ENCODE measurements at places on chromosomes 4 and X.

DNA sequence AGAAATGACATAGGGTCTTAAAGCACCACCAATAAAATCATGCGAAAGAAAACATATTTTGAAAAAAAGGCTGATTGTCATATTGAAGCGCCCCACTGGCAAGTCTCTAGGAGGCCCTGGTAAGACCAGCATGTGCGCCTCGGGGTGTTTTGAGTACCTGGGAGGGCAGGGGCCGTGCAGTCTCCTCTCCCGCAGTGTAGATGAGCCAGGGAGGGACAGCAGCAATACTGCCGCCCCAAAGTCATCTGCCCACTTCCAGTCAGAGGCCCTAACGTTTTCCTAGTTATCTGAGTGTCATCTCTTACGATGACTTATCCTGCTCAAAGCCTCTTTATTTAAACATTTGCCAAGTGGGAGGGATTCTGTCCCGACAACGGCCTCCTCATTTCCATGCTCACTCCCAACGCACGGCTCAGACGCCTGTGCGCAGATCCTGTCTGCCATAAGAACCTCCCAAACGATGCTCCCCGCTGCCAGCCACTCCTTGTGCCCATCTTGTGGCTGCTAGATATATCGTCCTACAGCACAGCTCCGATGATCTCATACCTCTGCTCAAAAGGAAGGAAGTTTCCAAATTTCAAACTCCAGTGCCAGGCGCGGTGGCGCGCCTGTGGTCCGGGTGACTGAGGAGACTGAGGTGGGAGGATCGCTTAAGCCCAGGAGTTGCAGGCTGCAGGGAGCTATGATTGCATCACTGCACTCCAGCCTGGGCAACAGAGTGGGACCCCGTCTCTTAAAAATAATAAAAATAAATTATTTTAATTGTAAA is 17.2 kb upstream of the SCRG1 start:
- no peak for DNase-seq

GRCh38 chrX:24229976-24230375 is 80.4 kb downstream of the ZFX start:
- no peak for DNase-seq

- DNase-seq = no peak
Measured at GRCh38 chrX:148928811-148929210, 428.4 kb downstream of the AFF2 start.

- no peak for DNase-seq
Measured at GRCh38 chr4:113979905-113980615, 613 bp upstream of the ARSJ start.
